GM19239 (cell line): ENCODE measurements at places on chromosomes 6 and 20.

GRCh38 chr6:20840675-20841074 lies 306.4 kb downstream of the CDKAL1 start:
- DNase-seq = no peak

- DNase-seq = peak; percentile 71
These were observed 12.1 kb downstream of the FOXS1 start for GRCh38 chr20:31833130-31833930.

DNA sequence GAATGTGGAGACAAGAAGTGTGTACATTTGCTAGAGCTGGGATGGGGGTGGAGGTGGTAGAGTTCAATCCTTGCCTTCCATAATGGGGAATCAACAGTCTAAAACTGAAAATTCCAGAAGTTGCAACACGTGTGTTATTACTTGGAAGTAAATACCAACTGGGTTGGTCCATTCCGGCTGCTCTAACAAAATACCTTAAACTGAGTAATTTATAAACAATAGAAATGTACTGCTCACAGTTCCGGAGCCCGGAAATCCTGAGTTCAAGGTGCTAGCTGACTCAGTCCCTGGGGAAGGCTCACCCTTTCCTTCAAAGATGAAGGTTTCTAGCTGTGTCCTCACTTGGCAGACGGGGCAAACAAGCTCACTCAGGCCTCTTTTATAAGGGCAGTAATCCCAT lies 59.0 kb downstream of the RIN2 start:
- DNase-seq = no peak

DNA sequence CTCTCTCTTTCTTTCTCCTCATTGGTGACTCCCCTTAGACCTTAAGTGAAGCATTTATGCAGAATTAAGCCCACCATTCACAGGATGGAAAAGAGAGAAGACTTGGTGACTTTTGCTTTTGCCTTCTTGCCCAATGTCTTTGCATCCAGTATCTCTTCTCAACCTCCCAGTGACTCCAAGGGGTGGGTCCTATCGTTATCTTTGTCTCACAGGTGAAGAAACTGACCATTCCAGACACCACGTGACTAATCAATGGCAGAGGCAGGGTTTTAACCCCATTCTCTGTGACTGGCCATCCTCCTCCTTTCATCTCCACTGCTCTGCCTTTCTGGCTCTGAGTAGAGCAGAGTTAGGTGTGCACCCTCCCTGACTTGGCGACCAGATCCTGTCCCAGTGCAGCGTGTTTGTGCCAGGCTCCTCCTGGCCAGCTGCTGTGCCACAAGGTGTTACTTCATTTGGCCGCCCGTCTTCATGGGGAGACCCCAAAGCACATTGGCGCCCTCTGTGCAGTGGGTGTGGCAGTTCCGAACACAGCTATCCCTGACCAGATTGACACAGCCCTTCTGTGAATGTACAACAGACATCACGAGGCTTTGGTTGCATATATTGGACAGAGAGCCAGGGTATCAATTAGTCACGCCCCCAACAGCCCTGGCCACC lies 501.3 kb downstream of the CD83 start:
- DNase-seq = no peak

DNA sequence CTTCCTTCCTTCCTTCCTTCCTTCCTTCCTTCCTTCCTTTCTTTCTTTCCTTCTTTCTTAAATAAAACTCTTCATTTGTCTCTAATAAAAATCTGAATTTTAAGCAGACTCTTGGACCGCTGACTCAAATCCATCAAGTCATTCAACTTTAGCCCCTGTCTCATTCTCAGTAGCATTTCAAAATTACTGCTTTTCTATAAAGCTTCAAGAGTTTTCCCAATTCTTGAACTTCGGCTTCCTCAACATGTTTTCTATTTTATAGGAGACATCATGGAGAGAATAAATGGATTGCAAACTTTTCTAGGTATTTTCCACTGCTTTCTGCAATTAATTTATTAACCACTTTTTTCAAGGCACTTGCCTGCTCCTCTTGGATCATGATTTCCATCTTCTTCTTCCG lies 497.1 kb upstream of the GJE1 start:
- DNase-seq = no peak

GRCh38 chr6:90295854-90296340 lies 746 bp downstream of the BACH2 start:
- DNase-seq = no peak
